AG04449 (cell line): ENCODE measurements at places on chromosomes 3 and 15.

DNA sequence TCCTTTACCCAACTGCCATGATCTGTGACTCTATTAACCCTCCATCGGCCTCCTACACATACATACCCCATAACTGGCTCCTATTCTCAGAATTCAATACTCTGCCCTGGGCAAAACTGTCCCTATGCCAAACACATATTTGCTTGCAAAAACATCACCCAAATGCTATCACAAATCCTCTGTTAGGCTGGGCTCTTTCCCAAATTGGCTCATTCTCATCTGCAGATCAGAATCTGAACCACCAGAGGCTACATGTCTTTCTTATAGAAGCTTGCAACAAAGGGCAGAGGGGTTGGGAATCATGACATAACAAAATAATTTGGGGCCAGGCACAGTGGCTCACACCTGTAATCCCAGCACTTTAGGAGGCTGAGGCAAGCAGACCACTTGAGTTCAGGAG, 45.4 kb upstream of the GOLM2 start:
- DNase-seq = no peak

GRCh38 chr15:70361891-70362290, 264.2 kb upstream of the TLE3 start:
- DNase-seq = no peak

DNA sequence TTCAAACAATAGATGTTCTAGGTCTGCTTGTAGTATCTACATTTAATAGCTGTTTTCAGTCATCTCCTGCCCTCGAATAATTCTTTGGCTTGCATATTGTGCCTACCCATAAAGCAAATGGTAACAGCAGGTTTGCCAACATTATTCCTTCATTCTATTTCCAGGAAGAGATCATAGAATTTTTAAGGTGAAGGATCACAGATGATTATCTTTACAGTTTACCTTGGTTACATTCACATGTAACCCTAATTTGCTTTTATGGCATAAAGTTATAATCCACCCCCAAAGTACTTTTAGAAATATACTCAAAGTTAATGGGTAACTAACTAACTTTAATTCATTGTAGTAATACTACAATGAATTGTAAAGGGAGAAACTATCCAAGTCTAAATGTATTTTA, 315.5 kb downstream of the NSUN3 start:
- no peak for DNase-seq

GRCh38 chr3:17190353-17191078, 305.8 kb downstream of the PLCL2 start:
- no peak for DNase-seq

DNA sequence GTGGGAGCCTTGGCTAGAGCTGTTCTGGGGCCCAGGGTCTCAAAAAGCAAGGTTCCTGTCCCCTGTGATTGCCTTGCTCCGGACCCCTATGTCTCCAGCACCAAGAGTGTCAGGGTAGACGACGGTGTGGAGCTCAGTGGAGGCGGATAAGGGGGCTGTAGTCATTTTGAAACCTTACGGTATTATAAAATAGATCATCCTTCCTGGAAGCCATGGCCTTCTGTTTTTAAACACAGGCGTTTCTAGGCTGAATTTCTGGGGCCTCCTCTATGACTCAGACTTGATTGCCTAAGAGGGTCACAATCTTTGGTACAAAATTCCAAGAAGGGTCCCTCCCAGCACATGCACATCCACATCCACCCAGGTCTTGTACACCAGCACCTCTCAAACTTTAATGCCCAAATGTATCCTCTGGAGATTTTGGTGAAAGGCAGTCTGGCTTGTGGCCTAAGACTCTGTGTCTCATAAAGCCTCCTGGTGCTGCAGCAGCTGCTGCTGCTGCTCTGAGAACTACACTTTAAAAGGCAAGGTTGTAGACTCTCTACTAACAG, 70.5 kb upstream of the XCR1 start:
- DNase-seq = no peak

DNA sequence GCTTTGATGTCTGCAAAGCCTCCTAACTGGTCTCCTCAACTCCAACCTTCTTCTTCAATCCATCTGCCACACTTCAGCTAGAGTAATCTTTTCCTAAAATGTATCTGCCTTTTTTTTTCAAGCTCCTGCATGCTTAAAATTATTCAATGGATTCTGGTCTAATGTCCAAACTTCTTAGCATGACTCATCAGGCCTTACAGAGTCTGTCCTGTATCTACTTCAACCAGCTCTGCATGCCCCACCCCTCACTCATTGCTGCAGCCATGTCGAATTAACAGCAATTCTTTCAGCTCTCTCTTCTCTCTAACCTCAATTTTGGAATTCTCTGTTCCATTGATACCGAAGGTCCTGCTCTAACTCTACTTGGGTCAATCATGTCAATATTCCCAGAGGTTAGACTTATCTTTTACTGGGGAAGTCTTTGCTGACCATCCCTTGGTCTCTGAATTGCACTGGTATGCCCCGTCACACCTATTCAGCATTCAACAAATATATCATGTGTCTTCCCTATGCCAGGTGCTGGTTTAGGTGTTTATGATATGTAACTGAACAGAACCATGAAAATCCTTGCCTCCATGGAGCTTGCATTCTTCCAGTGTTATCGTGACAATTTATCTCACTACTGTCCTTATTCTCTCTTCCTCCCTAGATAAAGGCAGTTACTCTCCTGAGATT, 88.5 kb upstream of the NANOGP8 start:
- DNase-seq = no peak

DNA sequence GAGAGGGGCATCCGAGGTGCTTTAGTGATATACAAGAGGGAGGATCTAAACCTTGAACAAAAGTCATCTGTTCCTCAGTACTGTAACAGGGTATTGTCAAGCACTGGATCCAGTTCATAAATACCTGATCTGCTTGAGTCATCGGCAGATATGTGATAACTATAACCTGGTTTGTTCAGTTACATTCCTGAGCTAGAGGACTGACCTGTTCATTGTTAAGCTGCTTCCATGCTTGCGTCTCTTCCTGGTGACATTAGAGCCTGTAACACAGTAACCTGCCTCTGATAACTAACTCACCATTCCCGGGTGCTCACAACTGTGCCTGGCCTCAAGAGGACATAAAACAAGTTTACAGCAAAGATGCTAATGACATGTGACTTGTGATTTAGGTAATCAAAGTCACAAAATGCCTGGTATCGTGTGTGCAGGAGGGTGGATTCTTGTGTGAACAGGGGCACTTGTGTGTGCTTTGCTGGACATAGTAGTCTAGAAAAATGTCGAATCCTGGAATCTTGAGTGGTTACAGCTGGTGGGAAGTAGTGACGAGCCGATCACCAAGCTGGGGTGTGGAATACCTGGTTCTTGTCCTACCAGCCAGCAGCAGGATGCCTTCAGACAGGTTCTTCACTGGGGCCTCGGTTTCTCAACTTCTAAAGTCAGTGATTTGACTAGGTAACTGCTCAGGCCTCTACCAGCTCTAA, 30.9 kb upstream of the POLR2M start:
- DNase-seq = no peak

- DNase-seq = no peak
Observed at GRCh38 chr3:151879679-151880415, 6.4 kb downstream of the SUCNR1 start.

DNA sequence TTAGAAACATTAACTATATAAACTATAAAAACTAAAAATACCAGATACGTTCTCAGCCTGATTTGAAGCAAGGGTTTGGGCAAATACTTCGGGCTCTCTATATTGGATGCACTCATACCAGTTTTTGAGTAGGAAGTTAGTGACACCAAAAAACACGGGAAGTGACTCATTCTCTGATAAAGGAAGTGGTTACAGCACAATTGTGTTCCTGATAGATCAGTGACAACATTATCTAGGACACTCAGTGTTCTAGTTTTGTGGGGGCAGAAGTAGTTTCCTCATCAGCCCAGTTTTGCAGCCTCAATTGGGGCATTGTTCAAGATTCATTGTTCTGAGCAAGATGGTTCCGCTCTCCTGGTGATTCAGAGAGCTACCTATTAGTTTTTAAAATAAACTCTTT, 469.6 kb upstream of the DPPA4 start:
- no peak for DNase-seq

- DNase-seq = no peak
Observed at GRCh38 chr3:196932600-196932999, 9.7 kb downstream of the NCBP2 start.

DNA sequence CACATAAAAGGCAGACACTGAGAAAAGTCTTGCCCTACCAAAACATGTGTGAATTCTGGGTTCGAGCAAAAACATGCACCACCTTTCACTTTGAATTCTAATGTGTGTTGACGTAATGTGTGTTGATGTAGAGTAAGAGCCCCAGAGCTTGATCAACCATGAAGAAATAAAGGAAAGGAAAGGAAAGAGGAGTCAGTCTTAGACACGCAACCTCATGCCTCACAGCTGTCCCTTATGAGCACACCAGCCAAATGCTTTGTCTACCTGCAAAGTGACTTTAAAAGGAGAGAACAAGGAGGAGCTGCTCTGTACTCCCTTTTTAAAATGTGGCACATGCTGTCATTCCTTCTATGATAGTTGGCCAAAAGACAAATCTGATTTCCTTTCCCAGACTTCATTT, 80.8 kb downstream of the RFTN1 start:
- DNase-seq = no peak

DNA sequence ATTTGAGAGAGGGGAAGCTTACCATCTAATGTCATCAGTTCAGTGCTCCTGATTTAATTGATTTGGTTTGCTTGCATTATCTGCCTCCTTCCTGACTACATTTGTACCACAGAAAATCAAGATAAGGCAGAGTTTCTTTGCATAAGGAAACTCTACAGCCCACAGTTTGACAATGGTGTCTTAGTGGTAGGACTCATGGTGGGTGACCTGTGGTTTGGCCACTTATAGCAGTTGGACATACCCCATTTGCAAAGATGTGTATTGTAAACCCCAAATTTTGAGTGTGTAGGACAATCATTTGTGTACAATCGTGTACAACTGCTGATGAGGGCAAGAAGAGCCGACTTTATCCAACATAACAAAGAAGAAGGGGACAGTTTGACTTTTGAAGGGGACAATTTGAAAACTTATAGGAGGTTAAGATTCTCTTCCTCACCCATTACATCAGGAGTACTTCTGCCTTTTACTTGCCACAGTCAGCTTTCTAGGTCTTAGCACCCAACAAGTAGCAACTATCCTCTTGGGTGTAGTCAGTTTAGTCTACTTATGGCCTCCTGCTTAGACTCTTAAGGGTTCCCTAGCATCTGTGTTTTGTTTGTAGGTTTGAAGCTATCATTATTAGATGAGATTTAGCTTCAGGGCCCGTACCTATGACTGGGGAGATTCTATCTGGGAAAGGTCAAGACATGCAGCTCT, 6.2 kb downstream of the TGFBR2 start:
- no peak for DNase-seq

GRCh38 chr3:188440340-188440972, 286.5 kb downstream of the LPP start:
- no peak for DNase-seq

GRCh38 chr3:127597020-127597771, 1.0 kb upstream of the MCM2 start:
- DNase-seq = no peak

DNA sequence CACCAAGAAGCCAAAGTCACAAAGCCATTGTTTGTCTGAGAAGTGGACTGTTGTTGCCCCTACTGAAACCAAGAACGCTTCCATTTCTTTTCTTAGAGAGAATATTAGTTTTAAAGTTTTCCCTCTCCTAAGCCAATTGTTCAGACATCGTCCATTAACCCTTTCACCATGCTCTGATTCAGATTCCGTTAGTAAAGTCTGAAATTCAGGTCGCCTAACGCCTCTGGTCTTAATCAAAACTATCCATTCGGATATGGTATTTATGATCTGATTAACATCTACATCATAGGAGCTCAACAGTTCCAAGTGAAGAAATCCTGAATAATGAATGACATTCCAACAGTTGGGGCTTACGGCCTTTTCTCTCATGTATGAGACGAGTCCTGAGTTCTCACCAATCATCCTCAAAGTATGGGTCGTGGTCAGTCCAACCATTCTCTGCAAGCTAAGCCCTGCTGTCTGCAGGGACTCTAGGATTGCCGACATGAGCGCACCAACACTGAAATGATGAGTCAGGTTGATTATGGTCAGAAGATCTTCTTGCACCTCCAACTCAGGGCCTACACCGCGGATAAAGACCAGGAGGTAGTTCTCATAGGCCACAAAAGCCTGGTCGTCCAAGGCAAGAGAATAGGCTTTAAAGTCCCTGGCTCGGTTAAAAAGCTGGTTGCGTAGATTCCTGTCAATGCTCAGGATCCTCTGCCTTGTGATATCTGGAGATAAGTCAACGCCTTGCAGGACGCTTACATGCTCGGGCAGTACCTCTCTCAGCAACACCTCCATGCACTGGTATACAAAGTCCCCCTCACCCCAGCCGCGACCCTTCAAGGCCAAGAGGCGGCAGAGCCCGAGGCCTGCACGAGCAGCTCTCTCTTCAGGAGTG, 767 bp downstream of the EPM2AIP1 start:
- DNase-seq = peak; percentile 17

- no peak for DNase-seq
Observed at GRCh38 chr3:79664455-79664854, 103.3 kb downstream of the ROBO1 start.

GRCh38 chr3:44160818-44161217, 80.9 kb upstream of the TOPAZ1 start:
- no peak for DNase-seq

DNA sequence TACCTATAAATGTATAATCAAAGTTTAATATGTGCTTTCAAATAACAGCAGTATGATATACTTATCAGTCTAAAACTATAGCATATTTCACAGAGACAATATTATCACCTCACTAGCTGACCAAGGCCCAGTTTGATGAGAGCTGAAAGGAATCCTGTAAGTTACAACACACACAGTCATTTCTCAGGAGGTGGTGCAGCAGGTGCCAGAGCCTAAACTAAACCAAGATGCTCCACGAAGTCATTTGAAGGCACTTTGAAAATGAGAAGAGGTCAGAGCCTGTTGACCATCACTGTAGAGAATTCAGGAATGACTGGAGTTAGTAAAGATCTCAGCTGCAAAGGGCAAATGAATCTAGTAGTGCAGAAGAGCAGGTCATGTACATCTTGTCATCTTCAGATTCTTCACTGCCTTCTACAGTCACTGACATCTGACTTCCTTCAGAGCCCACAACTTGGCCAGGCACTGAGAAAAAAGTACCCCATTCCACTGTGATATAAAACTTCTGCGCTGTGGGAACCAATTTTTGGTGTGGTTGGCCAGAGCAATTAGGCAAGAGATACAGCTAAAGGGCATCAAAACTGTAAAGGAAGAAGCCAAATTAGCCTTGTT, 7.9 kb downstream of the GBE1 start:
- no peak for DNase-seq

GRCh38 chr3:61236556-61236955, 14.7 kb downstream of the FHIT start:
- no peak for DNase-seq

DNA sequence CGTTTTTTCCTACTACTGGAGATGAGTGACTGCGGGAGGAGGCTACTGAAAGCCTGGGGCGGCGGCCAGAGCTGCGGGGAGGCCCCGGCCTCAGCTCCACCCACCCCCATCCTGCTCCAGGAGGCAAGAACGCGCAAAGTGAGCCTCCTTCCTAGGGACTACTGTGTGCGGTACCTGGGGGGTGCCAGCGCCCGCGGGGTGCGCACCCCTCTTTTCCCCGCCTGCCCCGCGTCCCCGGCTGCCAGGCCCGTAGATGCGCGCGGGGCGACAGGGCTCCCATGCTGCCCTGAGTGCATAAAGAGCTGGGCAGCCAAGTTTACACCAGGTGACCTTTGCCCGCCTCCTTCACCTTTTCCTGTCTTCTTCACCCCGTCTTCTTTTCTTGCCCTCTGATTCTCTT, 2.5 kb upstream of the USF3 start:
- no peak for DNase-seq
